ENCODE measurements at places on chromosomes 3 and 15. TPM values are rescaled to one million over a fixed set of nuclear protein-coding genes. Genes with fewer than 3 reads are reported as not detected.

Gene BCL6
- polyA plus RNA-seq, result 8.7 TPM

Gene LRRC15
- 20.9 TPM for polyA plus RNA-seq

Gene GJD2
- polyA plus RNA-seq, result not detected

Gene ZNF502
- 2.9 TPM for polyA plus RNA-seq

Gene CHRD
- 0.13 TPM for polyA plus RNA-seq

GRCh38 chr3:69012800-69013252, 658 bp downstream of the EOGT start:
- DNase-seq, result peak; percentile 78

GRCh38 chr15:87362531-87362930, 894.0 kb downstream of the NTRK3 start:
- DNase-seq, result peak; percentile 20

GRCh38 chr3:66667263-66667662, 166.4 kb upstream of the LRIG1 start:
- no peak for DNase-seq

GRCh38 chr3:149214702-149215101, 6.9 kb downstream of the CP start:
- DNase-seq, result no peak

- DNase-seq, result peak; percentile 51
Measured at GRCh38 chr15:78065973-78066946, 11.3 kb downstream of the TBC1D2B start.

DNA sequence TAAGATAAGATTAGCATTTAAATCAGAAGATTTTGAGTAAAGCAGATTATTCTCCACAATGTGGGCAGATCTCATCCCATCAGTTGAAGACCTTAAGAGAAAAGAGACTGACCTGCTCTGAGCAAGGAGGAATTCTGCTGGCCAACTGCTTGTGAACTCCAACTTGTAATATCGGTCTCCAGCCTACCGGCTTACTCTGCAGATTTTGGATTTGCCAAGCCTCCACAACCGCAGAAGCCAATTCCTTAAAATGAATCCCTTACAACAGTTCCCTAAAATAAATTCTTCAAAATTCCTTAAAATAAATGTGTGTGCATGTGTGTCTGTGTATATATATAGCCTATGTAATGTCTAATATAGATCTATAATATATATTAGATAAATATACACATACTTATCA, 107.4 kb upstream of the KLF13 start:
- no peak for DNase-seq

DNA sequence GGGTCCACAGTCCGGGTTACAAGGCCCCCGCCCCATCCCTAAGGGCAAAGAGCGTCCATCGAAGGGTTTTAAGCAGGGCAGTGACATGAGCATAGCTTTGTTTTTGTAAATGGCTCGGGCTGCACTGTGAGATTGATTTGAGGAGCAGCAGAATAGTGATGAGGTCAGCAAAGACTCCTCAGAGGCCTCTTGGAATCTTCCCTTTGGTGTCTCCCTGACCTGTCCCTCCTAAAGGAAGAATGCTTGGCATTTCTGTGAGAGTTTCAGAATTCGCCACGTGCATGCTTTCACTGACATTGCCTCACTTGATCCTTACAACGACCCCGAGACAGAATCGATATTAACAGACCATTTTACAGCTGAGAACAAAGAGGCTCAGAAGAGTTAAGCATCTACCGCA, 20.3 kb downstream of the LAMP3 start:
- DNase-seq, result no peak

- DNase-seq, result no peak
Measured at GRCh38 chr15:49501586-49501985, 78.5 kb downstream of the FGF7 start.

GRCh38 chr3:78970656-78971055, 797.1 kb downstream of the ROBO1 start:
- DNase-seq, result peak; percentile 37

DNA sequence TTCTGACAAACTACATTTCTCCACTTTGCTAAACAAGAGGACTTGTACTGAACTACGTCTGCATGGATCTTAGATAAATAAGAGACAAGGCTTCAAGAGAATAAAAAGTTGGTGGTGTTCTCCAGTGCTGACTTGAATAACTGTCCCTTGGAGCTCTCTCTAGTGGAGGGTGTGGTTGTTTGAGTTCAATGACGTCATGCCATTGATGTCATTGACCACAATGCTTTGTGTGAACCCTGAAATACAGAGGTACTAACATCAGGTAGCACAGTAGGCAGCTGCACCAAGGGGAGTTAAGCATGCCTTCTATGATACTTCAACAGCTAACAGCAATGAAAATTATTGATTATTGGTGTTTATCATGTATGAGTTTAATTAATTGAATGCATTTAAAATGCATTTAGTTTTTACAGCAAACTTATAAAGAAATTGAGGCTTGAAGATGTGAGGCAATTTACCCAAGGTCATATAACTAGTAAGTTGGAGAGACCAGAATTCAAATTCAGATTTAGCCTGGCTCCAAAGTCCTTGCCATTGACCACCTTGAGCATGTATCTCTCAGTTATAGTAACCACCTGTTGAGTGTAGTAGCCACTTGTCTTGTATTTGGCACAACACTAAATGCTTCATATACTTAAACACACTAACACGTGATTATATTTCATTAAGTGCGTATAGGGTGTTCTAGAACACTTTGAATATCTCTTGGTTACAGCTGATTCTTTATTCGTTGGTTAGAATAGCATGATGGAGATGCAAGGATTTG, 126.0 kb upstream of the ANKRD28 start:
- DNase-seq, result peak; percentile 41

DNA sequence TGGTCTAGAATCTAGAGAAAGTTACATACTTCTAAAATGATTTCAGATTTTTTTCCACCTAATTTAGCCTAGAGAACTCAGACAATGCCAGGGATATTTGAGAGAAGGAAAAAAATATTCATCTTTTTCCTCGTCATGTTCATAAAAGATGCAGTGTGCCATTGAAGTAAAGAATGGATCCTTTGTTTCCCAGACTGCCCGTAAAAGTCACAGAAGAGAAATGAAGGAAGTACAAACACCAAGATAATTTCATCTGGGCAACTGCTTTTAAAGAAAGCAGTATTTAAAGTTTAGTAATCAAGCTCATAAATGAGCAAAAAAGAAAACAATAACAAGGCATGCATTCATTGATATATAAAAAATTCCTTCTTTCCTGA, 47.2 kb downstream of the TTC23 start:
- no peak for DNase-seq

DNA sequence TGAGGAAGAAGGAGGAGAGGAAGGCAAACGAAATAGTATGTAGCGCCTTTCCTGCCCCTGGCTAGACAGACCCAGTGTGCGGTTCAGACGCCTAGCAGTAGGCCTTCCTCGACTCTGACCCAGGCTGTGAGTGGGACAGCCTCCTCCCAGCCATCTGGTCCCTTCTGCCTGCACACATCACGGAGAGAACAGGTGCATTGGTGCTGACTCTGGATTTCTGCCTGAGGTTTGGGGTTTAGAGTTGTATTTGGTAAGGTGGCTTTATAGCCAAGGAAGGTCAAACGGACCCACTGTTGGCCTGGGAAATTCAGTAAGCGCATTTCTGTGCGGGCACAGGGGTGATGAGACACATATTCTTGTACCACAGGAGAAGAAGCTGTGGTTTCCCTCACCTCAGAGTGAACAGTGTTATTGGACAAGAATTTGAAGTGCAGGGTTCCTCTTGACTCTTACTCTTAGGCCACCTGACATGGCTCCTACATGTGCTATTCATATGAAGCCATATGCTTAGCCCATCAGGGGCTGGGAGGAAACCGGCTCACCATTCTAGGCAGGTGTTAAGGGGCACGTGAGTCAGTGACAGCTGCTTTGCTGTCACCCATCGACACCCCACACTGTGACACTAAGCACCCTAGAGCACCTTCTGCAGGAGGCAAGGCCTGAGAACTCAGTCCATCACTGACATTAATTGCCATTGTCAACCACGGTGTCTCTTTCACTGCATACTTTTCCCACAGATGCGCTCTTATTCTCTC, 143.3 kb downstream of the CHDH start:
- no peak for DNase-seq

DNA sequence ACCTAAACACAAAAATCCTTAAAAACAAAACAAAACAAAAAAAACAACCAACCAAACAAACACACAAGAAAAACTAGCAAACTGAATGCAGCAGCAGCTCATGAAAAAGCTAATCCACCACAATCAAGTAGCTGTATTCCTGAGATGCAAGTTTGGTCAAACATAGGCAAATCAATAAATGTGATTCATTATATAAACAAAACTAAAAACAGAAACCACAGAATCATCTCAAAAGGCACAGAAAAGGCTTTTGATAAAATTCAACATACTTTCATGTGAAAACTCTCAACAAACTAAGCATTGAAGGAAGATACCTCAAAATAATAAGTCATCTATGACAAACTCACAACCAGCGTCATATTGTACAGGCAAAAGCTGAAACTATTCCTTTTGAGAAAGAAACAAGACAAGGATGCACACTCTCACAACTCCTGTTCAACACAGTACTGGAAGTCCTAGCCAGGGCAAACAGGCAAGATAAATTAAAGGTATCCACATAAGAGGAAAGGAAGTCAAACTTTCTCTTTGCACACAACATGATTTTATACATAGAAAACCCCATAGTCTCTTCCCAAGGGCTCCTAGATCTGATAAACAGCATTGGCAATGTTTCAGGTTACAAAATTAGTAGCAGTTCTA, 495.1 kb upstream of the SGO1 start:
- DNase-seq, result no peak

- peak; percentile 59 for DNase-seq
Measured at GRCh38 chr3:146035366-146035765, 125.6 kb downstream of the PLOD2 start.

- DNase-seq, result no peak
Measured at GRCh38 chr3:44661189-44661588, 12.7 kb downstream of the ZNF35 start.

- peak; percentile 57 for DNase-seq
Measured at GRCh38 chr3:44065311-44066094, 176.2 kb upstream of the TOPAZ1 start.
